Stimulated activated CD8-positive, alpha-beta memory T cell treated with anti-CD3 and anti-CD28 coated beads, Interleukin-4, amount 100 ng/mL, for 4 hours (primary cell): ENCODE measurements at places on chromosomes 7 and 10.

DNA sequence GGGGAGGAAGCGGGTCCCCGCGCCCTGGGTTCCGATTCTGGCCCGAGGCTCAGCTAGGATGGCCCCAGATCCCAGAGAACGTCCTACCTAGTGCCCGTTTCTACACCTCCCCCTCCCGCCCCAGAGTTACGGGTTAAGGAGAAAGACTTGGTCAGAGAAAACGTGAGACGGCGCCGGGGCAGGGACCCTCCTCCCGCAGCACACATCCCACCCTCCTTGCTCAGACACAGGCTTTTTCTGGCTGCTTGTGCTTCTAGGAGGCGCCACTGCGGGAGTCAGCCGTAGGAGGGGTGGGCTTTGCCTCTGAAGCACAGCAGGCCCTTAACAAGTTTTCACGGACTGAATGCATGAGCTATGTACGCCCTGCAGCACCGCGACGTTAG is 104.9 kb upstream of the LEP start:
- DNase-seq, result no peak

DNA sequence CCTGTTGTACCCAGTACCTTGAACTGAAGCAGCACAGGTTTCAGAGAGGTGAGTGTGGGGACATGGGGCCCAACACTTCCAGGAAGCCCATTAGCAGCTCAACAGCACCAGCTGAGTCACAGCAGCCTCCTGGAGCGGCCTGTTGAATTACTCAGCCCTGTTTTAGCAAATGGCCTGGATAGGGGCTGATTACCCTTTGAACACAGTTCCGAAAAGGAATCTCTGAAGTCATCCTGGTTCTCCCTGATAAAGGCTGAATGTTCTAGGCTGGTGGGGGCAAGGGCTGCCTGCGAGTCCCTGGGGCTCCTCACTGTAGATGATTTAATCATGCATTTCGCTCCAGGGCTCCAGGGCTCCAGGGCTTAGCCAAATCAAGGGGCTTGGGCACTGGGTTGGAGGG is 287.5 kb downstream of the GRID1 start:
- no peak for DNase-seq

- no peak for DNase-seq
Measured at GRCh38 chr7:41148521-41148951, 554.4 kb downstream of the INHBA start.

- DNase-seq, result no peak
Measured at GRCh38 chr7:139047970-139048369, 12.1 kb upstream of the ZC3HAV1L start.

DNA sequence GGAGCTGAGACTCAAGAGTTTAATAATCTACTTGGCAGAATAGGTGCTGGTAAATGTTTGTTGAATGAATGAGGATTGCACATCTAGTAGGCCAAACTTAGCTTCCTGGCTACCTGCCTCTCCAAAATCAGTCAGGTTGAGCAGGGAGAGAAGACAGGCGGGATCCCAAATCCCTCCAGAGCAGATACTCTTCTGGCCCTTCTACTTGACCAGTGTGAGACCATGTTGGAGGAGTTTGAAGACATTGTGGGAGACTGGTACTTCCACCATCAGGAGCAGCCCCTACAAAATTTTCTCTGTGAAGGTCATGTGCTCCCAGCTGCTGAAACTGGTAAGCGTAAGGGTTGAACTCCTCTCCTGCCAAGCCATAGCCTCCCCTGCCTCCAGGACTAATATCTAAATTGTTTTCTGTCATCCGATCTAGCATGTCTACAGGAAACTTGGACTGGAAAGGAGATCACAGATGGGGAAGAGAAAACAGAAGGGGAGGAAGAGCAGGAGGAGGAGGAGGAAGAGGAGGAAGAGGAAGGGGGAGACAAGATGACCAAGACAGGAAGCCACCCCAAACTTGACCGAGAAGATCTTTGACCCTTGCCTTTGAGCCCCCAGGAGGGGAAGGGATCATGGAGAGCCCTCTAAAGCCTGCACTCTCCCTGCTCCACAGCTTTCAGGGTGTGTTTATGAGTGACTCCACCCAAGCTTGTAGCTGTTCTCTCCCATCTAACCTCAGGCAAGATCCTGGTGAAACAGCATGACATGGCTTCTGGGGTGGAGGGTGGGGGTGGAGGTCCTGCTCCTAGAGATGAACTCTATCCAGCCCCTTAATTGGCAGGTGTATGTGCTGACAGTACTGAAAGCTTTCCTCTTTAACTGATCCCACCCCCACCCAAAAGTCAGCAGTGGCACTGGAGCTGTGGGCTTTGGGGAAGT is 2.2 kb upstream of the MBLAC1 start:
- DNase-seq, result no peak

DNA sequence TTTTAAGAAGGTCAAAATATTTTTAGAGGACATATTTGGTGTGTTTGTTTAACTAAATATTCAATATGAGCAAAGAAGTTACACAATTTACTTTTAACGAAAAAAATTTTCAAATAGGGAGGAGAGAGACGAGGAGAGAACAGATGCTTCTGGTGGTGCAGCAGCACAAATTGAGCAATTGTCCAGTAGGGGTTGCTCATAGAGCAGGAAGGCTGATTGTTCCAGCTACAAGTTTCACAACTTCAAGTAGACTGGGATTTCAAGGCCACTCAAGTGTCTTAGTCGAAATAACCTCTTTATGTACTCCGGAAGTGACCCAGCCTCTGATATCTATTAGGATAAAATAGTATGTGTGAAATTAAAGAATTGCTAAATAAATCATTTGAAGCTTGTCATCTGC is 197.9 kb downstream of the HDAC9 start:
- DNase-seq, result no peak

GRCh38 chr10:79929409-79929904 is 19.4 kb downstream of the SFTPD start:
- DNase-seq, result peak; percentile 30

GRCh38 chr10:42977032-42977416 is 99.8 kb upstream of the RET start:
- no peak for DNase-seq

DNA sequence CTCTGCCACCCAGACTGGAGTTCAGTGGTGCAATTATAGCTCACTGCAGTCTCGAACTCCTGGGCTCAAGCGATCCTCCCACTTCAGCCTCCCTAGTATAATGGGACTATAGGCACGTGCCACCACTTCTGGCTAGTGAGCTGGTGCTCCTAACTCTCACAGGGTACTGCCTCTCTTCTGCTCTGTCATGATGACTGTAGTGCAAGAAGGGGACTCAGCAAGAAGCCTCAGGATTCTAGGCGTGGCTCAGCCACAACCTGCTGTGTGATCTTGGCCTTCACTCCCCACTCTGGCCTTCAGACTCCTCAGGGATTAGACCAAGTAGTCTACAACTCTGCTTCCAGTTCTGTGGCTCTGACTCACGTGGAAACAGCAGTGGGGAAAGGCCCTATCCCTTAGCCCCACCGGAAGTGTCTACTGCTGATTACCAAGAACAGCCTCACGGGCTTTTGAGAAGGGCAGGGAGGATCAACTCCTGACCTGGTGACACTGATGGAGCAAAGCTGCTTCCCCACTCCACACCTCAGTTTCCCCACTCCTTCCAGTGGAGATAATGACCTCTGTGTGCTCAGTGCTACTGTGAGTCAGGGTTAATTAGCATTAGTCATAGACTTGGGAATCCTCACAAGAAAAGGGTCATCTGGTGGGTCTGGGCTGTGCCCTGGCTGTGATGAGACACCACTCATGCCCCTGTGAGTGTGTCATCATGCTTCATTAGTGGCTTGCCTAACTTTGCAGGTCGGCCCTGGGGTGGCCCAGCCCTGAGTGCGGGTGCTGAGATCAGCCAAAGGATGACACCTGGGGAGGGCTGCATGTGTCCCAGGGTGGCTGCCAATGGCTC is 41.1 kb downstream of the ZC3HC1 start:
- DNase-seq, result no peak

DNA sequence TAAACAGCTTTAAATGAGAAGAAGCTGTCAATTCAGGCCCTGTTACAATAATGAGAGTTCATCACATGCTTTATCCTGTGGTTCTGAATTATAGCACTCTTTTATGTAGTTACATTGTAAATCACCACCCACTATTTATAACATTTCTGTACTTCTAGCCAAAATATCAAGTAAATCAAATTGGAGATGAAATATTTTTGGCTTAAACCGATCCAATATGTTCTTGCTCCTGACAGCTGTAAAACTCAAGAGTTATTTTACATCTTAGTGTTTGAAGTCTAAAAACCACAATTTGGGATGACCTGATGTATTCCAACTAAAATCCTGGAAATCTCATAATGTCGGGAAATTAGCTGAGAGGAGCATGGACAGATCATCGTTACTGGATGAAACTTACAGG is 371.2 kb upstream of the LRRN3 start:
- no peak for DNase-seq
